Activated naive CD4-positive, alpha-beta T cell treated with anti-CD3 and anti-CD28 coated beads, Interleukin-2, amount 50 U/mL, for 16 hours (primary cell): ENCODE measurements at places on chromosomes 5 and 9.

DNA sequence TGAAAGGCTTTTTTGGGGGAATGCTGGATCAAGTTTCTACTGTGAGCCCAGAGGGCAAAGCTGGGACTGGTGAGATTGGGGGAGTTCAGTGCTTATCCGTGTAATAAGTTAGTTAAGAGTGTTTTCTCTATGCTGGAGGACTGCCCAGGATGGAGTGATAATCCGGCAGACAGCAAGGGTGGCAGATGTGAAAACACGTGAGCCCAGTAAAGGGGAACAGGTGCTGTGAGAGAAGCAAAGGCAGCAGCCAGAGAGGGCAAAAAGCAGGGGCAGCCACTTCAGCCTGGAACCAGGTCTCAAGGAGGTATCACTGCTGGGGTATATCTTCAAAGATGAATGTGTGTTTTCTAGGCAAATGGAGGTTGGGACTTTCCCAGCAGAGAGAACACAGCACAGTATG is 53.9 kb downstream of the GALNT10 start:
- no peak for DNase-seq

DNA sequence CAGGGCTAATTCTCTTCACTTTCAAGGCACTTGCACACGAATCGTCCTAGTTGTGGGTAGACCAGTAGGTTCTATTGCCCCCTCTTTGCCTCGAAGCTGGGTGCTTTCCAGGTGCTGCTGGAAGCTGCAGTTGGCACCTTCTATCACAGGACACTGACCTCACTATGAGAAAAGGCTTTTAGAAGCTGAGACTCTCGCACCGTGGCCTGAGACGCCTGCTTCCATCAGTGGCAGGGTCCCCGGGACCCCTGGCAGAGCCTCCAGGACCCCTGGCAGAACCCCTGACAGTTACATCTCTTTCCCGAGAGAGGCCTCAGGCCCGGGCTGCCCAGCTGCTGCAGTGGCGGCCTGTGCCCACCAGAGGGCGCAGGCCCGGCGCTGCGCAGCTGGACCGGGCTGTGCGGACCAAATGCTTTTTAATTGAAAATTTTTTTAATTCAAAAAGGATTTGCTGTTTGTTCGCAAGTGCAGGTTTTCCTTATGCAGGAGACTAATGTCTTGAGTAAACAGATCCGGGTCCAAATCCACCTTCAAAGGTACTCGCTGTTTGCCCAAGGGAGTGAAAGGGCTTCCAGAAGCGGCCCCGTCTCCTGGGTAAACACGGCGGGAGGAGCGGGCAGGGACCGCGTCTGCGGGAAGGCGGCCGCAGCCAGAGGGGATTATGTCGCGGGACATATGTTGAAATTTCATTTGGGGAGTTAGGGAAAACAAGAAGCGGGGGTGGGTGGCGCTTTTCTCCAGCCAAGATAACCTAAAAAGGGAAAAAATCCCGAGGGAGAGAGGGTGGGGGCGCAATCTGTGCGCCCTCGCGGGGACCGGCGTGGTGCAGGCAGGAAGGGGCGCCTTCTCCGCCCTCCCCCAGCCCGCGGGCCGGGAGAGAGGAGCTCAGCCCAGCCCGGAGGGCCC is 114.5 kb upstream of the LMX1B start:
- DNase-seq = peak; percentile 37

GRCh38 chr5:176337913-176338312 is 23.7 kb downstream of the KIAA1191 start:
- DNase-seq = no peak

- DNase-seq = no peak
These were observed 2.0 kb downstream of the RNF44 start for GRCh38 chr5:176535101-176535663.

DNA sequence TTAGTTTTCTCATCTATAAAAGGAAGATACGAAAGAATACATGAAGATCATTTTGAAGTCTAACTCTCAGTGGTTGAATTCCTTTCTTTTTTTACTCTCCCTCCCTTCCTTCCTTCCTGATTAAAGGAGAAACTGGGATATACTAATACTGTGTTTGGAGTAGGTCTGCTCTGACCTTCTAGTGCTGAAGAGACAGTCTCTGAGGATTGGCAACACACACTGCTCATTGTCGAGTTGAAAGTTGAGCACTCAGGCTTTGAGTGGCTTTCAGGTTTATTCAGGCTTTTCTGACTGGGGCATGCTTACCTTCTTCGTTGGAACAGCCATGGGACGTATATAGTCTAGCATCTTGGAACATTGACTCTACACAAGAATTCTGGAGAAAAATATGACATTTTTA is 86.9 kb upstream of the RPS23 start:
- DNase-seq = no peak

DNA sequence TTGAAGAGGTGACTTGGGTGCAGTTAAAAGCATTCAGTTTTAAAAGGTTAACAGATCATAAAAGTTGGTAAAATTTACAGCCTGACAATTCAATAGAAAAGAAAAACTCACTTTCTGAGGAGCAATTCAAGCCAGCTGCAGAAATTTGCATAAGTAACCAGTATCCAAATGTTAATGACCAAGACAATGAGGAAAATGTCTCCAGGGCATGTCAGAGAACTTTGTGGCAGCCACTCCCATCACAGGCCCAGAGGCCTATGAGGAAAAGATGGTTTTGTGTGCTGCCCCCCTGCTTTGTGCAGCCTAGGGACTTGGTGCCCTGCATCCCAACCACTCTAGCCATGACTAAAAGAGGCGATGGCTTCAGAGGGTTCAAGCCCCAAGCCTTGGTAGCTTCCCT is 1406.5 kb upstream of the ACO1 start:
- no peak for DNase-seq

DNA sequence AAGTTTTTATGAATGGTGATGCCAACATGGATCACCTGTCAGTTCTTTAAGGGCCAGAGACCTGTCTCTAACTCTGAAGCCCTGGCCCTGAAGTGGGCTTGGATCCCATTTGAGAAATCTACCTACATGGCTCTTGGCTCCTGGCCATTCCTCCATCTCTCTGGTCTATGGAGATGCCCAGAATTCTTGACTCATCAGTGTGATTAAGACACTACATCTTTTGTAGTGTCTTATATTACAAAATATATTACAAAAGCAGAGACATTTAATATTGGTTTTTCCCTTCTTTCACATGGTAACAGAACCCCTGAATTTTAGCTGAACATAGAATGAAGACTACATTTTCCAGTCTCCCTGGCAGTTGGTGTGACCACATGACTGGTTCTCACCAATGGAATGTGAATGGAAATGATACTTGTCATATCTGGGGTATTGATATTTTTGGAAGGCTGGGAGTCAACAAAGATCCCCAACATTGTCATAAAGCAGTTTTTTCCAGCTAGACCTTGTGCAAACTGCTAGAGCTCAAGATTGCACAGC is 198.3 kb downstream of the SREK1 start:
- no peak for DNase-seq

- no peak for DNase-seq
These were observed 630.4 kb downstream of the PSAT1 start for GRCh38 chr9:78927099-78927940.

- no peak for DNase-seq
These were observed 968.6 kb downstream of the TLE4 start for GRCh38 chr9:80540387-80540786.

GRCh38 chr9:122695696-122696095 is 20.8 kb downstream of the OR1L3 start:
- no peak for DNase-seq

DNA sequence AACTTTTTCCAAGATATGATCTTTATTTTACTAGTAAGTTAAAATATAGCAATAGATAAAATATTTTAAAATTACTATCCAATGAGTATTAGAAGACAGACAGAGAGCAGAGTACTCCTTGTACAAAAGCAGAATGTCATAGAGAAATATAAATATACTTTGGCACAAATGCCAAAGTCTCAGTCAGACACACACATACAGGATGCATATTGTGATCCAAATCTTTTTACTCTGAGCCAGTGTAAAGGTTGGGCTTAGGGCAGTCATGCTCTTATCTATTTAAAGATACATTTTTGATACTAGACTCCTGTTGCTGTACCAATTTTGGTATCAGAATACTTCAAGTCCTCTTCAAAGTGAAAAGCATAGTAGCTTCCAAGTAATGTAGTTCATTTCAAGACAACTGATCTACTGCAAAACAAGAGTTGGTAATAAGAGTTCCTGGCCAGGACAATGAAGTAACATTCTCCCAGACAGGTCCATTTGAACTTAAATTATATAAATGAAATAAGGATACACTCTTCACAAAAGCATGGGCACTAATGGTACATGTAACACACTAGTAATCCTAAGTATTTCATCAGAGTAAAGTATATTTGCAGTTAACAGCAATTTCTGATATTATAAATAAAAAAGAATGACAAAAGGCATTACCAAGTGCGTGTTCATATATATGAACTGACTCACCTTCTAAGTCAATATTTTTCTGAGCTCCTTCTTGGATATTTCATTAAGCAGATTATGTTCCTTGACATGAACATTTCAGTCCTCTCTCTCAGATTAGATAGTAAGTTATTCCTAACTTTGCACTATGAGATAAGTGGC is 10.5 kb downstream of the PFDN1 start:
- no peak for DNase-seq
